ENCODE measurements at places on chromosomes 5 and 9.

DNA sequence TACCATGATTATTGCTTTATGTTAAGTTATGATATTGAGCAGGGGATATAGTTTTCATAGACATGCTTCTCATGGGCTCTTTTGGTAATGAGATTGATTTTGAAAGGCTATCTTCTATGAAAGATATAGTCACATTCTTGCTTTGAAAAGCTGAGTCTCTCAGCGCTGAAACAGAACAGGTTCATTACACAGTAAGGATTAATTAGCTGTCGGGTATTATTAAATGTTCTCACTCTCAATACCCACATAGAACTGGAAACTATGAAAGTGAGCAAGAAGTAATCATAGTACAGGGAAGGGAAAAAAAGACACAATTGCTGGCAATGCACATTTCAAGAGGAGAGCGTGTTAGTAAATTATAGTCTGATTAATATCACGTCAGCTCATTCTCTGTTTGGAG lies 171.6 kb upstream of the GPR151 start:
- DNase-seq: no peak

DNA sequence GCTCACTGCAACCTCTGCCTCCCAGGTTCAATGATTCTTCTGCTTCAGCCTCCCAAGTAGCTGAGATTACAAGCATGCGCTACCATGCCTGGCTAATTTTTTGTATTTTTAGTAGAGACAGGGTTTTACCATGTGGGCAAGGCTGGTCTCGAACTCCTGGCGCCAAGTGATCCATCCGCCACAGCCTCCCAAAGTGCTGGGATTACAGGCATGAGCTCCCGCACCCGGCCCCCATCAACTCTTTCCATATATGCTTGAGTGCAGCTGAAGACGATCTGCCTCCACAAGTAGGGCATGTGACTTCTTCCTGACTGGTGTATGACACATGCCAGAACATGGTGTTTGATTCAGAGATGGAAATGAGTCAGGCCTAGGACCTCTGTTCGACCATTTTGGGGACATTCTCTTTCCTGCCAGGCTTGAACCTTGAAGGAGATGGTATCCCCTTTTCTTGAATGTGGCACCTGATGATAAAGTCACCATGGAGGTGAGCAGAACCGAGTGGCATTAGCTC lies 7.5 kb upstream of the CNOT6 start:
- DNase-seq: no peak

DNA sequence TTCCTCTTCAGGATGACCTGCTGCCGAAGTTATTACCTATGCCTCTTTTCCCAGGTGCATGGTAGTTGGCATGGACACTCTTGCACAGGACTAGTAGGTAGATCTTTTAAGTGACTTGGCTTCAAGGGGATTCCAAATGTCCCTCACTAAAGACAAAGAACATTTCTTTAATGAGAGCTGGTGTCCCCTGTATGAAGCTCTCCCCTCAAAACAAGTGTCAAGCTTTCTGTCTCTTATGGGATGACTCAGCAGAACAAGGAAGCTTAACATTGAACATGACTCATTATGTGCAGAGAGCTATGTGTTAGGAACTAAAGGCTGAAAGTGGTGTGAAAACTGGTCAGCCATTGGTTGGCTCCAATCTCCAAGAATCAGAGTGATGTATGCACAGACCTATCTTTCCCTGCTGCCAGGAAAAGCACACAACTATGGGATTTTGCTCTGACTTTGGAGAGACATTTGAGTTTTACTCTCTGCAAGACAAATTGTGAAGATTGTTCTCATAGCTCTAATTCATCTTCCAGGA lies 120.5 kb downstream of the PRDM6 start:
- peak; percentile 87 for DNase-seq

DNA sequence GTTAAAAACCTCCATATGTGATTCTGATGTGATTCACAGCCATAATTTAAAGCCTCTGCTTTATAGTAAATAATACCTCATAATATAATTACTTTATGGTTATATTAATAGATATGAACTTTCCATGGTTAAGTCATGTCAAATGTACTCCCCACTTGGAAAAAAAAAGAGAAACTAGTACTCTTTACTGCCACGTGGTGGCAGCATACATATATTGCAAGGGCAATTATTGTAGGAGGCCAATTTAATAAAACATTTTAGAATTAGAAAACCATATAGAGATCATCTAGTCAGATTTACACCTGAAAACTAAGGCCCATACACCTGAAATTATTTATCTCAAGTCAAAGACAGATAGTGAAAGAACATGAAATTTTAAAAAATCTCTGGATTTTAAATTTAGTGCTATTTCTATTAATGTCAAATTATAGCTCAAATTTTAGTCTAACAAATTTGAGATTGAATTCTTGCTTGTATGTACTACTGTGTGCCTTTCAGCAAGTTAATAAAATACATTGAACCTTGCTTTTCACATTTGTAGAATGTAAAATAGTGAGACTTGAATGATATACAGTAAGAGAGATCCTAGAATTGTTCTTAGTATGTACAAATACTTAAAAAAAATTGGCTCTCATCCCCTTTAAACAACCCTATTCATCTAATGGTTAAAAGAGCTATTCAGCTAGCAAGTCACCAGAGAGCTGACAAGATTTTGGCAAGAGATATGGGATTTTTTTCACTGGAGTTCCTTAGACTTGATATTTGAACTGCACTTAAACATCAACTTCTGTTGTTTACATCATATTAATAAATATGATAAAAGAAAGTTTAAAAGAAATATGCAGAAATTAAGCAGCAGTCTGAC lies 603.8 kb downstream of the TLE4 start:
- DNase-seq: peak; percentile 3

- no peak for DNase-seq
Measured at GRCh38 chr5:169649486-169649885, 12.4 kb downstream of the DOCK2 start.

- DNase-seq: no peak
Measured at GRCh38 chr9:134206311-134207300, 42.2 kb upstream of the RNU6ATAC start.

- peak; percentile 26 for DNase-seq
Measured at GRCh38 chr9:98146101-98146991, 27.3 kb upstream of the TRIM14 start.

Measured in NCI-H226 (cell line).